ENCODE measurements at places on chromosomes 3 and 15. TPM values are rescaled to one million over a fixed set of nuclear protein-coding genes. Genes with fewer than 3 reads are reported as not detected.

The ISLR2 gene
- total RNA-seq, result 4.1 TPM

DNA sequence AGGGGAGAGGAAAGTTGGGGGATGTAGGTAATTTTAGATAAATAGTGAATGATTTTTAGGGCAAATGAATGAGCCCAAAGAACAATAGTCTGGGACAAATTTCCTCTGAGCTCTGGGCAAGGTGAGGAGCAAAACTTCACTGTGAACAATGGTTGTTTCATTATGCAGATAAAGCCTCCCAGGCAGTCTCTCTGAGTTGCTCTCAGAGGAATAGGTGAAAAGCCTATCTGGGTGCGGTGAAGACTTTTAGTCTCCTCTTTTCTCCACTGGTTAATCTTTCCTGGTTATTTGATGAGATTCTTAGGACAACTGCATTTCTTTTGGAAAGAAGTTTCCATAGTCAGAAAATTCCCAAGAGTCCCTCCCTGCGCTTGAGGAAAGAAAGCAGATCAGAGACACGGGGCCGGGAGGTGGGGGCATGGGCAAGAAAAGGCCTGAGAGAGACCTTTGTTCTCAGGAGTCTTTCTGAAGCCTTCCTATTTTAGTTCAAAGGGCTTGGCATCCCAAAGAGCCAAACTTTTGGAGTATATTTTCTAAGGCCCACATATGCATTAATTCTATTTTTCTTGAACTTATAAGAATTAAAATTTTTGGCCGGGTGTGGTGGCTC is 353.6 kb upstream of the SLCO3A1 start:
- DNase-seq, result no peak

The TRPM1 gene
- total RNA-seq, result not detected

- DNase-seq, result no peak
Observed at GRCh38 chr15:83358972-83359564, 74.6 kb upstream of the BNC1 start.

The SCN11A gene
- 0.05 TPM for total RNA-seq

GRCh38 chr3:191391861-191392808 is 61.8 kb upstream of the UTS2B start:
- no peak for DNase-seq

GRCh38 chr15:60352525-60352924 is 45.3 kb downstream of the ANXA2 start:
- DNase-seq, result no peak

DNA sequence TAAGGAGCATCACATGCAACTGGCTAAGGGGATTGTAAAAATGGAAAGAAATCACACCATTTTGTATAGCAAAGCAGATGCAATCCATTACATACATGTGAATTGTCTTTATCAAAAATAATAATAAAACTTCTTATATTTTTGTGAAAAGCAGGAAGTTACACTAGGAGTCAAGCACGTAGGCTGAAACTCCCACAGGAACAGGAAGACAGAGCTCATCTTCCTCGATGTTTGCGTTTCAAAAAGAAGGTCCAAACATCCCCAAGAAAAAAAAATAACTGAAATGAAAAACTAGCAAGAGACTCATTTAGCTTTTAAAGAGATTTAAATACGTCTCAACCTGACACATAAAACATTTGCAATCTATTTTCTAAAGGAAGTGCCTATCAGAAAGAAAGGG is 106.6 kb downstream of the TGFBR2 start:
- DNase-seq, result no peak

The HEXA gene
- 77.9 TPM for total RNA-seq

DNA sequence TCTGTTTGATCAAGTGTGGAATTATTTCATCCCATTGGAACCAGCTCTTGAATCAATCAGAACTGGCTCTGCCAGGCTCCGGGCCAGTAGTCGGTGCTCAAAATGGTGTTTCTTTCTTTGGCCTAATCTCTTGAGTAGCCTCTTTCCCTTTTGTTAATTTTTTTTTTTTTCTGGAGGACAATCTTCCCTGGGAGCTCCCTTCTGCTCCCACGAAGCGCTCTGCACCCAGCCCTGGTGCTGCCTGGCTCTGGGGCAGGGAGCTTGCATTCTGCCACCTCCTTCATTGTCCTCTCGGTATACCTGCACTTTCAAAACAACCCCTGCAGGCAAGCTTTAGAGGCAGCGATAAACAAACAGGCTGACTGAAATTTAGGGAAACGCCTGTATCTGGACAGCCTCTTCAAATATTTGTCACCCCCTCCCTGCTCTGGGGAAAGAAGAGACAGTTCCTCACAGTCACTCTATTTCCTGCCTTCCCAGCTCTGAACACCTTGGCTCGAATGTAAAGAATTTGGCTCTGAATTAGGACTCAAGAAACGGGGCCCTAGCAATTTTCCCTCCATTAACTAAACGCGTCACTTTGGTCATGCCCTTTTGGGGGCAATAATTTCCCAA is 1.1 kb upstream of the THSD4 start:
- no peak for DNase-seq

The SMCO1 gene
- total RNA-seq, result 28.7 TPM

DNA sequence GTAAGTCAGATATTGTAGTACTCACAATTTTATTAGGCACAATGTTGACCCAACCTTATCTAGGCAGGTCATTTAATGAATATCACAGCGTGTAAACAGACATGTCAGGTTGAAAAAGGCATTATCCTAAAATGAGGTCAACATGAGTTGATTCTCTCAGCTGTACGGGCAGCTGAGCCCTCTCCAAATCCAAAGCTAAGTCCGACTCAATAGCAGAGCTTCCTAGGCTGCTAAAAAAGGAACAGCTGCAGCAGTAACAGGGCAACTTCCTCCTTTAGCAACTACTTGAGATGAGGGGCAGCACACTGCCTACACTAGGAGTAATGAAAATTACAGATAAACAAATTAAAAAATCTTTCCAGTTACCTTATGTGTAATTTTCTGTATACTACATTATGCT is 189.2 kb downstream of the CADM2 start:
- no peak for DNase-seq

The EDEM1 gene
- total RNA-seq, result 10.3 TPM

- DNase-seq, result no peak
Observed at GRCh38 chr3:109643590-109643989, 306.2 kb upstream of the DPPA4 start.

GRCh38 chr3:65776081-65776480 is 262.6 kb downstream of the MAGI1 start:
- no peak for DNase-seq

- DNase-seq, result no peak
Observed at GRCh38 chr15:84631706-84632272, 22.3 kb downstream of the WDR73 start.

DNA sequence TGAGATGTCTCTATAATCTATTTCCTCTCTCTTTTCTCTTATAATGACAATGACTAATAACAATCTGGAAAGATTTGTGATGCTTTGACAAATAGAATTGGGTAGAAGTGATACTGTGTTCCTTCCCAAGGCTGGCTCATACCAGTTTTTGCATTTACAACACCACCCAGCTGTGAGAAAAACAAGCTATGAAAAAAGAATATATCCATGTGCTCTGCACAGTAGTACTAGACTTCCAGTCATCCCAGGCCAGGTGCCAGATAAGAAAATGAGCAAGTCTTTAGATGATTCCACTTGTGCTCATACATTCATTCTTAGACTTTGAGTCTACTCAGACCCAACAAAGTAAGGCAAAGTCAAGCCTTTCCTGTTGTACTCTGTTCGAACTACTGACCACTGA is 350.2 kb upstream of the POU1F1 start:
- no peak for DNase-seq

DNA sequence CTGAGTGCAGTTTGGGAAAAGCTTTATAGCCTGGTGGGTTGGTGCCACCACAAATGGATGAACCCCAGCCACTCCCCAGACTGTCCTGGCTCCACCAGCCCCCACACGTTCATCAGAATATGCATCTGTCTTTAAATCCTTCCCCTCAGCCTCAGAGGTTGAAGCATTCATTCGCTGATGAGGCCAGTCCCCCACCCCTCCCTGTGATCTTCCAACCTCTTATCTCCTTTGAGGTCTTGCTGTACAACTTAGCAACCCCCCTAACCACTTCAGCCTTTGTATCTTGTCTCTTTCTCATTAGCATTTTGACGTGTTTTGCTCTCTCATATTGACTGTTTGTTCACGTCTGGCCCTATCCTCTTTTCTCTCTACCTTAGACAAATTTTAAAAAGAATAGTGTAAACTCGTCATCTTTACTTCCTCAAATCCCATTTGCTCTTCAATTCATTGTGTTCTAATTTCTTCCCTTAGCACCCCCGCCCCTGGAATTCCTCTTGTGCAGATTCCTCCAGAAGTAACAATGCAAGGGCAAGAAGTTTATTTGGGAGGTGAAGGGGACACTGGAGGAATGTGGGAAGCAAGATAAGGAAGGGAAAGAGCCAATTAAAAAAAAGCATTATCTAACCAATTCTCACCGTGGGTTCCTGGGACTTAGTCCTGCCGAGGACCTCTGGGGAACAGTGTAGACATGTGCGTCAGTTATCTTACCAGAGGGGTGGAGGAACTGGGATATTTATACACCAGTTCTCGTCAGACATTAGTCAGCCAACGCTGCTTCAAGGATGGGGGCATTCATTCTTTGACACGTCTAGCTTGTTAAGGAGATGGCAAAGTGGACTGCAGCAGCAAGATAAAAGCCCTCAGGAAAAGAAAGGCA is 38.6 kb downstream of the MOBP start:
- DNase-seq, result no peak

DNA sequence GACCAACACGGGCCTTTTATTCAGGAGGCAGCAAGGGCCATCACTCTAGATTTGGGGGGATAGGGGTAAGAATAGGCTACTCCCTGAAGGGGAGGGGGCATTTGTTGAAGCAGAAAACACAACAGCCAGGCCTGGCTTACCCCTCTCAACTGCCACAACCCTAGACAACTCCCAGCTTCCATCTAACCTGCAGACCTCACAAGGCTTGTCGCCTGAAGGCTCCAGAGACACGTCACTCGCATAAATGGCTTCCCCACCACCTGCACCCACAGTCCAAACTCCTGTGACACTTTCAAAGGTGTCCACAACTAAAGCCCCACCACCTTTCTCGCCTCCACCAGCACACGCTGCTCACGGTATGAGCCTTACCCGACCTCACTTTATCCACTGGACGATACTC is 14.9 kb downstream of the POLG start:
- no peak for DNase-seq

- no peak for DNase-seq
Observed at GRCh38 chr3:165459924-165460835, 264.0 kb upstream of the SLITRK3 start.

GRCh38 chr15:37096558-37097143 is 3.7 kb downstream of the MEIS2 start:
- no peak for DNase-seq

DNA sequence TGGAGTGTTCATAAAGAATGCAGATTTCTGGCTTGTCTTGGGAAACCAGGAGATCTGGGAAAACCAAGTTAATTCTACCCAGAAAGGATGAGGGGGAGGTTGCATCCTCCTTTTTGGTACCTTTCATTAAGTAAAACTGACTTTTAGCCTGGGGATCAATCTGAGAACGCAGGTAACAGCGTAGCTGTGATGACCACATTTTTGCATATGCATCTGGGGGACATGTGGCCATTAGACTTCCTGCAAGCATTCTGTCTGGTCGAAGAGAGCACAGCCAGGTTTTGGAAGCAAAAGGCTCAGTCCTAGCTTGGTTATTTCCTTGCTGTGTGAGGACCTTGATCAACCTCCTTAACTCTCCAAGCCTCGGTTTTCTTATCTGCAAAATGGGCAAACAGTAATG is 145.2 kb downstream of the SHQ1 start:
- DNase-seq, result no peak

- DNase-seq, result no peak
Observed at GRCh38 chr3:85304360-85304964, 345.7 kb downstream of the CADM2 start.

- no peak for DNase-seq
Observed at GRCh38 chr15:42493679-42494078, 1.8 kb upstream of the SNAP23 start.

DNA sequence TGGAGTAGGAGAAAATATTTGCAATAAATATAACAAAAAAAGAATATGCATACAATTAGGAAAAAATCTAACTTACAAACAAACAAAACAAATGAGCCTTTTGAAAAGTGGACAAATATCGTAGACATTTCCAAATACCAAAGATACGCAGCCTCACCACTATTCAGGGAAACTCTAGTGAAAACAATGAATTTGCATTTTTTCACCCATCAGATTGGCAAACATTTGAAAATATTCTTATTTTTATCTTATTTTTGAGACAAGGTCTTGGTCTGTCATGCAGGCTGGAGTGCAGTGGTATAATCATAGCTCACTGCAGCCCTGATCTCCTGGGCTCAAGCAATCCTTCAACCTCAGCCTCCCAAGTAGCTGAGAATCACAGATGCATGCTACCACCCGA is 15.5 kb downstream of the AP3S2 start:
- DNase-seq, result no peak

DNA sequence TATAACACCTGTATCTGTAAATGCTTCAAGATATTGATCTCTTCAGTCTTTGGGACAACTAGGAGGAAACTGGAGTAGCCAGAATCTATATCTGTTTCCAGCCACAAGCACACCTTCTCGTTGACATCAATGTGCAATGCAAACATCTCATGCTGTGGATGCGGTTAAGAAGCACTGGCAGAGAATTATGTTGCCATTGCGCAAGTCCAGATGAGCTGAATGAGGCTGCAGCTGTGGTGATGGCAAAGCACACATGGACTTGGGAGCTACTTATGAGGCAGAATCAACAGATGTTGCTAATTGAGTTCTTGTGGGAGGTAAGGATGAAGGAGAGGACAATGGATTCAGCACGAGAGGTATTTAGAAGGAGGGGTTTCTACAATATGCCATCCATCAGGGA is 90.9 kb downstream of the STRIT1 start:
- DNase-seq, result no peak

GRCh38 chr3:149566292-149566975 is 91.4 kb downstream of the WWTR1 start:
- no peak for DNase-seq

The PBRM1 gene
- total RNA-seq, result 50.2 TPM

DNA sequence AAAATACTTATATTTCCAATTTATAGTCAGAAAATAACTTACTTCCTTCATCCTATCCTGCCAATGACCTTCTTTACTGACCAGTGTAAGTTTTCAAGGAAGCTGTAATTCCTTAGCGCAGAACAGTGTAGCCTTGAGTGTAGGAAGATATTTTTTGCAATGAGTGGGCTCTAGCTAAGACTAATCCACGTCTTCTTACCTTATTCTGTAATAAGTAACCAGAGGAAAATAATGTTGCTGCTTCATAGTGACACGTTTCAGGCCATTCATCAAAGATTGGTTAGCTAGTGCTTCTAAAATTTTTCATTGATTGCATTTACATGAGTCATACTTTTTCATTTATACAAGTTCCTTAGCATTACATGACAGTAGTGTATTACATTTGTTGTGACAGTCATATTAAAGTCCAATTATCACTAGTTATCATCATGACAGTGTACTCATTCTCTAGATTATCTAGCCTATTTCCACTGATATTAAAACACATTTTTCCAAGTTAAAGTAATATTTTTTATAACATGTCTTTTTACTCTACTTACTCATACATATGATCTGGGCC is 403.8 kb upstream of the EPHA3 start:
- no peak for DNase-seq

The TMC3 gene
- not detected for total RNA-seq

DNA sequence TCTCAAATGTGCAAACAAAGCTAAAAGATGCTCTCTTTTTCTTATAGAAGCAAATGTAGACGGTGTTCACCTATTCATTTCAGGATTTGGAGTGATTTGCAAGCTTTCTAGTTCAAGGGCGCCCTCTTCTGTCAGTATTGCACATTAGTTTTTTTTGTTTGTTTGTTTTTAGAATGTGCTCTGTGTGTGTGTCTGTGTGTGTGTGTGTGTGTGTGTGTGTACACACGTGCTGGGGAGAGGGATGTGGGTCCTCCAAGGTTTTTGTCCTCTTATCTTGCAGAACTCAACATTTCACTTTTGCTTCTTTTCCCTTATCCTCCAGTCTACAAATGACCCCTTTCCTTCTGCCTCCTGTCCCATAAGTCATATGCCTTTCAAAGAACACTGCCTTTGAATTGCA is 23.5 kb downstream of the DNAH1 start:
- DNase-seq, result no peak
